ENCODE measurements at places on chromosomes 12 and 14.

GRCh38 chr14:92959761-92960680 lies 37.1 kb downstream of the CHGA start:
- DNase-seq: no peak

GRCh38 chr12:30870491-30871265 lies 55.9 kb upstream of the TSPAN11 start:
- no peak for DNase-seq

GRCh38 chr12:62934239-62934798 lies 631 bp downstream of the PPM1H start:
- peak; percentile 37 for DNase-seq

DNA sequence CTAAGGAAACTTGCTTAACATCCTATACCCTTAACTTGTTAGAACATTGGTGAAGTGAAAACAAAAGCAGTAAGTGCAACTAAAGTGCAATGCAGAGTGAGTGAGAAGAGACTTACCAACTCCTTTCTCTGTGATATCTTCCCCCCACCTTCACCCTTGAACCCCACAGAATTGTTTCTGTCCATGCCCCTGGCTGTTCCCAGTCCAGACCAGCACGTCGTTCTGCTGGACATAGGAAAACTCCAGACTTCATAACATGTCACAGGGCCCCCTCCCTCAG lies 91.9 kb downstream of the DAD1 start:
- no peak for DNase-seq

GRCh38 chr12:11798006-11798708 lies 148.7 kb downstream of the ETV6 start:
- DNase-seq: no peak

GRCh38 chr12:131975228-131975627 lies 25.5 kb downstream of the EP400 start:
- DNase-seq: no peak

- no peak for DNase-seq
These were observed 180.0 kb upstream of the PRMT8 start for GRCh38 chr12:3311027-3311402.

- no peak for DNase-seq
These were observed 64.3 kb downstream of the PCNX1 start for GRCh38 chr14:70971560-70971959.

- DNase-seq: no peak
These were observed at the start of gene SELPLG for GRCh38 chr12:108633534-108634248. Gene SELPLG, minus strand, starts transcription at chr12:108633894. Its CDS starts 9,587 bp downstream, at chr12:108624307.

DNA sequence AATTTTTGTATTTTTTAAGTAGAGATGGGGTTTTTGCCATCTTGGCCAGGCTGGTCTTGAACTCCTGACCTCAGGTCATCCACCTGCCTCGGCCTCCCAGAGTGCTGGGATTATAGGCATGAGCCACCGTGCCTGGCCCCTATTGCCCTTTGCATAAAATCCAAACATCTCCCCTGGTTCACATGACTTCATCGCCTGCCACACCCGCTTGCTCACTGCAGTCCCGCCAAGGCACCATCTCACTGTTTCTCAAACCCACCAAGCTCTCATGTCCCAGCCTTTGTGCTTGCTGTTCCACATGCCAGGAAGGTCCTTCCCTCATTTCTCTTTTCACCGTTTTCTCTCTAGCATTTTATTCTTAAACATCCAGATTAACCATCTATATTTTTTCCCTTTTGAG lies 9.7 kb downstream of the RHOF start:
- DNase-seq: peak; percentile 24

- DNase-seq: no peak
These were observed 229.2 kb downstream of the ALX1 start for GRCh38 chr12:85509081-85509856.

DNA sequence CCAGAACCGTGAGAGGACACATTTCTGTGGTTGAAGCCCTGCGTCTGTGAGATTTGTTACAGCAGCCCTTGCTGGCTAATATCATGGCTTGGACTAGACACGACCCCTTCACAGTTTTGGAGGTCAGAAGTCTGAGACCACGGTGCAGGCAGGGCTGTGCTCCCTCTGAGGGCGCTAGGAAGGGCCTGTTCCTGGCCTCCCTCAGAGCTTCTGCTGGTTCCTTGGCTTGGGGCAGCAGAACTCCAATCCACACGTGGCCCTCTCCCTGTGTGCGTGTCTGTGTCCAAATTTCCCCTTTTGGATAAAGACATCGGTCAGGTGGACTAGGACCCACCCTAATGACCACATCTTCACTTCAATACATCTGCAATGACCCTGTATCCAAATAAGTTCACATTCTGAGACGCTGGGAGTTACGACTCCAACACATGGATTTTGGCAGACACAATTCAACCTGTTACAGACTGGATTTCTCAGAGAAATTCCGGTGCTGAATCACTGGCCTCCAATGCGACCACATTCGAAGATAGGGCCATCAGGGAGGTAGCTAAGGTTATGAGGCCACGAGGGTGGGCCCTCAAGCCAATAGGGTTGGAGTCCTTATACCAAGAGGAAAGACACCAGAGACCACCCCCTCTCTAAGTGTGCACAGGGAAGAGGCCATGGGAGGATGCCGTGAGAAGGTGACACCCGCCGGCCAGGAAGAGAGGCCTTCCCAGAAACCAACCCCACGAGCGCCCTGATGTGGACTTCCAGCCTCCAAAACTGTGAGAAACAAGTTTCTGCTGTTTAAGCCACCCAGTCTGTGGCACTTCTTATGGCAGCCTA lies 43.6 kb upstream of the PPP2R5C start:
- DNase-seq: no peak

GRCh38 chr12:113135178-113136127 lies at the start of gene RASAL1:
Gene RASAL1, minus strand, starts transcription at chr12:113135761. Its CDS starts 299 bp downstream, at chr12:113135462.
- peak; percentile 7 for DNase-seq

- no peak for DNase-seq
These were observed 11.9 kb upstream of the KLRB1 start for GRCh38 chr12:9619411-9620179.

GRCh38 chr12:15728118-15728598 lies 61.0 kb downstream of the EPS8 start:
- peak; percentile 87 for DNase-seq

DNA sequence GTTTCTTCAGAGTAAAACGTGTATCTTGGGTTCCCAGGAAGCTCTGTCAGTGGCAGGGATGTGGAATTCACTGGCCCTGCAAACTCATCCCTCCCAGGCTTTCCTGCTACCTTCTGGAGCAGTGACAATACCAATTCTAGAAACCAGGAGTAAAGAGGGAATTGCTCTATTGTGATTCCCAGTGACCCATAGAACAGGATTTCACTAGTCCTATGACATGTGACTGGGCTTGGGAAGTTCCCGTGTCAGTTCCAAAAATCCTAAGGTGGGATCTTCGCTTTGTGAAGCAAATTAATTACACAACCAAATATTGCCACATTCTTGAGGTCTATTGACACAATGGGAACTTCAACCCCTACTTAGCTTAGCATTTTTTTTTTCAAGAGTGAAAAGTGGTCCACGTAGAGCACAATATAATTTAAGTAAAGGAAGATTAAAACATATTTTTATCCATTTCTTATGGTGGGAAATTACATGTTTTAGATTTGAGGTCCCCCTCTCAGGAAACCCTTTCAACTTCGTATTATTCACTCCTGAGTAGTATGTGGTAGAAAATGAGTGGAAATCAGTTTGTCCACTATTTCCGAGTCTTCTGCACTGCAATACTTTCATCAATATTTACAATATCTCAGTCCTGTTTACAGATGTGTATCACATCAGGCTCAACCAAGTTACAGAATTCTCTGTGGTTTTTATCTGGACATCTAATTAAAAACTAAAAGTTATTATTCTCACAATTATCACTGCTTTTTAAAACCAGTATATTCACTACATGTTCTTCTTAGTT lies 88.9 kb upstream of the SOX5 start:
- no peak for DNase-seq

All from dermis microvascular lymphatic vessel endothelial cell (primary cell).